ENCODE measurements at places on chromosomes 1 and 21.

- no peak for DNase-seq
These were observed 143.7 kb downstream of the ST6GALNAC5 start for GRCh38 chr1:77010937-77011336.

- no peak for DNase-seq
These were observed 125.3 kb upstream of the DNAH14 start for GRCh38 chr1:224804220-224804619.

GRCh38 chr1:197706601-197707000 is 68.7 kb downstream of the DENND1B start:
- no peak for DNase-seq

DNA sequence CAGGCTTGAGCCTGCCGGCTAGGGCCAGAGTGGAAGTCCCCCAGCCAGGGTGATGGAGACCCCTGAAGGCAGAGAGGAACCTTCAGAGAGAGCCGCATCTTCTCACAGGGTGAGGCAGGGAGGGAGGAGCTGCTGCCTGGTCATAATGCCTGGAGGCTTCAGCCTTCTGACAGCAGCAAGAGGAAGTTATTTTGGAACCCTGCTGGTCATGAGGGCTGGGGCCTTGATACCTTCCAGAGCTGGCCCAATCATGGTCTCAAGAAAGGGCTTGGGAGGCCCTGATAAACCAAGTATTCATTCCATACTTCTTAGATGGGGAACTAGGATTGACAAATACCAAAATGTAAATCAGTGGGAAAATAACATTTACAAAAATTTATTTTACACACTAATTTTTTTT is 26.6 kb upstream of the MPZL1 start:
- no peak for DNase-seq

DNA sequence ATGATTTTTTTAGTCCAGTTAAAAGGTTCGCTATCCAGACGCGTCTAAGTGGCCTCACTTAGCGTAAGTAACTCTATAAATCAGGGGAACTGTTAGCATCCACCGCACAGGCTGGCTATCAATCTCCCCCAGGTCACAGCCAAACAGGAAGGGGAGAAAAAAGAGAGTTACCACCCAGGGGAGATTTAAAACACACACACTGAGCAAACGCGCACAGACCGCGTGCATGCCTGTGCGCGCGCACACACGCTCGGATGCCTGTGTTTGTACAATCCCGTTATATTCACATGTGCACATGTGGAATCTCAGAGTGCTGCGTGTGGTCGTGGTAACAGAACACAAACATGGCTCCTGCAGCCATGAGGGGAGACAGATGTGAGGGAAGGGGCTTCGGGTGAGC is 125.4 kb downstream of the CASZ1 start:
- DNase-seq = no peak

- no peak for DNase-seq
These were observed 6.5 kb upstream of the IGSF3 start for GRCh38 chr1:116674011-116674531.

DNA sequence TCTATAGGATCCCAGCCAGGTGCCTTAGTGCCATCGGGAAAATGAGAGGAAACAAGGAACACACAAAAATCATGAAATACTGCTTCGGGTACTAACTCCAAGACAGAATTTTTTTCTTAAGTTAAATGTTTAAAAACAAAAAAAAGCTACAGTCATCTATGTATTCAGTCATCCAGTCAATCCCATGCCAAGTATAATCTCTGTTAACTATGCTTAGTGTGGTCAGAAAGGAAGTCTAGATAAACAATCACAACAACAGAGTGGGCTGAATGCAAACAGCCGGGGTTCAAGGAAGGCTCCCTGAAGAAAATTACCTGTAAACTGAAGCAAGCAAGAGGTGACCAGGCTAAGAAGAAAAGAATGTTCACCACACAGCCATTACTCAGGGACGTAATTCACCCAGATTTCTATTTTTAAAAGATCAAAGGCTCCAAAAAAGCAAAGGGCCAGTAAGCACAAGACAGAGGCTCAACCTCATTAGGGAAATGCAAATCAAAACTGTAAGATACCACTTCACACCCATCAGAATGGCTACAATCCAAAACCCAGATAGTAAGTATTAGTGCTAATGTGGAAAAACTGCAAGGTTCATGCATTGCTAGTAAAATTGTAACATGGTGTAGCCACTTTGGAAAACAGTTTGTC is 53.0 kb downstream of the RERE start:
- no peak for DNase-seq

- peak; percentile 62 for DNase-seq
These were observed 648 bp downstream of the S100PBP start for GRCh38 chr1:32817815-32818786.

DNA sequence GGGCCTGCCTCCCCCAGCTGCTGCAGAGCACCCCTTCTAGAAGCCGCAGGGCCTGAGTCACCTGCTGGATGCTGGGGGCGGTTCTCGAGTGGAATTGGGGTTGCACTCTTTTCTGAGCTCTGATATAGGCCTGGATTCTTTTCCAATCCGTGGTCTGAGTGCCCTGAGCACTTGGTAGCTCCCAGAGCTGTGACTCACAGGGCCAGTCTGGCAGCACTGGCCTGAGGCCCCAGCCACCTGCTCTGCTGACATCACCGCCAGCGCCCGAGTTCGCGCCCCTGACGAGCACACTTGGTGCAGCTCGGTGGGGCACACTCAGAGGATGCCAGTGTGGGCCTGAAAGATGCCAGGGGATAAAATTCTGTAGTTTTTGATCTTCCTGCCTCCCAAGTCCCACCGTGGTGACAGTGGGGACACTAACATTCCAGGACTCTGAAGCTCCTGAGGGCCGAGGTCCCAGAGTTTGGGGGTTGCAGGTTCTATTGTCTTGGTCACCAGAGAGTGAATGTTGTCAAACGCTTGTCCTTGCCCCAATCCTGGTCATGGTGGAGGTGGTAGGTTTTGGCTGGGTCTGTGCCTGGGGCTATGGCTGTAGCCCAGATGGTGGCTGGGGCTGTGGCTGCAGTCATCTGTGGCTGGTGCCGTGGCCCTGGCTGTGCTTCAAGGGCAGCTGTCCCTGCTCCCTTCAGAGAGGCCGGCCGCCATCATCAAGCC is 74.6 kb downstream of the OBSCN start:
- no peak for DNase-seq

- DNase-seq = no peak
These were observed 837 bp upstream of the USP21 start for GRCh38 chr1:161158316-161159010.

DNA sequence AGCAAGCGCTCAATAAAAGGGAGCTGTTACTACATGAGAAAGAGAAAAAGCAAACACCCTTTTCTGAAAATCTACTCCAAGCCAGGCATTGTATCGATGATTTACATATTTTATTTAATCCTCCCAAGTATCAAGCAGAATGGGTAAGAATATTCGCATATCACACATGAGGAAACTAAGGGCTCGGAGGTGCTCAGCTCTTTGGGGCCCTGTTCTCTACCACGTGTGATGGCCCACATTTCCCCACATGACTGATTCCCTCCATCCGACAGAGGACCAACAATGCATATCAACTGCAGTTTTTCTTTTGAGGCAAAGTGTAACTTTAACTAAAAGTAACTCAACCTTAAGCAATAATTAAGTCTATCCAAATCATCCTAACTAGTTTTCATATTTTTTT is 8.2 kb downstream of the ERI3 start:
- DNase-seq = no peak

GRCh38 chr1:156467906-156468305 is 32.7 kb downstream of the MEF2D start:
- no peak for DNase-seq

GRCh38 chr1:152479792-152480595 is 30.6 kb upstream of the LCE5A start:
- DNase-seq = peak; percentile 15

DNA sequence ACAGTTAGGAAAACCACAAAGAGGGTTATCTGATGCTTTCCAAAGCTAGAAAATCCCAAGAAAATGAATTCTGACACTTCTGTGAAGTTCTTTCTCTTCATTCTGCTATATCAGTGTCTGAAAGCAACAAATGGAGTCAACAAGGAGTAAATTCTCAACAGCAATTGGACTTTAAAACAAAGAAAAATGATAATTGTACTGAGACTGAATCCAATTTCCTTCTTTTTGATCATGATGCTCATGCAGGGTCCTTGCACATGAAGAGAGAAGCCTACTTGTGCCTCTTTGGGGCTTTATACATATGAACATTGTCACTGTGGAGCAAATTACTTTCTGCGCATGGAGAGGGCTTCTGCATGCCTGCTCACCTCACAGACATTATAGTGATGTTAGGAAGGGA is at the start of gene OR10J5:
OR10J5 (minus strand) TSS at position 101 of the 400 bp plus-strand sequence; CDS start at position 101, 0 bp downstream.
- no peak for DNase-seq

DNA sequence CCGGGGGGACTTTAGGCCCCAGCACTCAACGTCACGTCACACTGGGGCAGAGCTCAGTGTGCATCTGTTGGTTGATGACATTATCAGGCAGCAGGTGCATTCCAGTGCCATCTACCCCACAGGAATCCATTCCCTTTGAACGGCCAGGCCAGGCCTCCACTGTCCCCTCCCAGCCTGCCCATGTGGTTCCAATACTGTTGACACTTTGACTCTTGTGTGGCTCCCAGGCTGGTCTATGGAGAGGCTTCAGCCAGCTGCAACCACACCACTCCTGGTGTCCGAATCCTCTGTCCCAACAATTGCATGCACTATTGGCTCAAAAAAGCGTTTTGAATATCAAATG is 92.0 kb upstream of the SIM2 start:
- DNase-seq = no peak

DNA sequence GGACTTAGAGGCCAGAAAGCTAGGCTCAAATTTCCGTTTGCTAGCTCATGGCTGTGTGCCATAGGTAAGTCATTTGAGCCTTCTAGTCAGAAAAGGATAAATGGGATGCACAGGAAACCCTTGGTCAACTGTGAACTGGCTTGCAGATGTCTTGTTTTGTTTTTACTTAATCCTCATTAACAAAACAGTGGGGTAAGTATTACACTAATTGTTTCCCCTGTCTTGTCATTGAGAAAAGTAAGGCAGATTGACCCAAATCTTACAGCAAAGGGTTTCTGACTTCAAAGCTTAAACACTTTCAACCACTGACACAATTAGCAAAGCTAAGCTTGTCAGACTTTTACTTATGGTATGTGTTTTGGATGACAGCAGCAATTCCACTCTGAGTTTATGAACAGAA is 291.3 kb downstream of the NTNG1 start:
- no peak for DNase-seq

DNA sequence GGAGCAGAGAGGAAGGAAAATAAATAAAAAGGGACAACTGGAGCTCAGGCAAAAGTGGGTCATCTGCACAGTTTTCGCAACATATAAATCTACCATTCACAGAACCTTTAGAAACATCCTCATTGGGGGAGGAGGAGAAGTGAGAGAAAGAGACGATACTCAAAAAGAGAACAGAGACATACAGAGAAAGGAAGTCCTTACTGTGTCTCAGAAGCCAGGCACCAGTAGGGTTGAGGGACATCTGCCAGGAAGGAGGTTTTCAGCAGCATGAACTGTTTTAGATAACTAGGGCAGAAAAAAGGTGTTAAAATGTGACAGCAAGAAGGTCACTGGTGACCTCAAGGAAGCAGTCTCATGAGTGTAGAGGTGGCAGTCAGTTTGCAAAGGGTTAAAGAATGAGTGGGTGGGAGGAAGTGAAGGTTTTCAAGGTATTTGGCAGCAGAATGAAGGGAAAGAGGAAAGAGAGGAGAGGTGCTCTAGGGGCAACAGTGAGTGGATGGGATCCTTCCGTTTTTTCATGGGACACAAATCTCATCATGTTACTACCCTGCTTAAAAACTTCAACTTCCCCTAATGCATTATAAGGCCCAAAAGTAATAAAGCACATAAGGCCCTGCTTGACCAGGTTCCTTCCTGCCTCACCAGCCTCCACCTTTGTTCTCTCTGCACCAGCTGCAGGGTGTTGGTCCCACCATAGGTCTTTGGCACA is 9.5 kb downstream of the JAK1 start:
- no peak for DNase-seq

GRCh38 chr21:34074283-34075090 is 1.1 kb downstream of the MRPS6 start:
- DNase-seq = no peak

GRCh38 chr1:173039626-173040025 is 11.1 kb downstream of the TNFSF18 start:
- DNase-seq = no peak

DNA sequence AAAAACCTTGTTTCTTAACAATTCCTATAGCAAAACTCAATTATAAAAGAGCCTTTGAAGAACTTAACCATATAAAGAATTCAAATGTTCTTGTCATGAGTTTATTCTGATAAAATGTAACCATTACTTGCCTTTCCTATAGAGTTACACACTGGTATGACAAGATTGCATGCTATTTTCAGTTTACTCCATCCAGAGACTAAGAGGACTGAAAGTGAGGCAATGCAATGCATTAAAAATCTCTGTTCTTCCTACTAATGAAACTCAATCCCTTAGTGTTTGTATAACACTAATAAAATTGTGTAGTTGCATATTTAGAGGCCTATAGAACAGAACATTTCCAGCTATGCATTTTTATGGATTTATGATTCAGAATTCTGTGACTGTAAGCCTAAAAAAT is 88.1 kb downstream of the COP1 start:
- peak; percentile 32 for DNase-seq

GRCh38 chr1:245500546-245500945 is 345.8 kb downstream of the KIF26B start:
- DNase-seq = peak; percentile 27

DNA sequence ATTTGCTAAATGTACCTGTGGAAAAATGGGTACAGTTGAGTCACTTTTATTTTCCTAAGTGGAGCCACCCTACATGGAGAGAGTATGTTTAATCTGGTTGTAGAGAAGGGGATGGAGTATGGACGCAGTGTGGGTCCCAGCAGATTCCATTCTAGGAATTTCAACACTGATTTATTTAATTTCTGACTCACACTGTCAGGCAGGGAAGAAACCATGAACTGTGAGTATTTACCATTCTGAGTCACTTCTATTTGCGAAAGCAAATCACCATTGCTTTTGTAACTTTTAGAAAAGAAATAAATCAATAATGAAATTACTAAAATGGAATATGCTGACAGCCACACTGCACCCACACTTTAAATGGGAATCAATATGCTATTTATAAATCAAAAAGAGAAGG is 339.0 kb downstream of the DSCAM start:
- no peak for DNase-seq

DNA sequence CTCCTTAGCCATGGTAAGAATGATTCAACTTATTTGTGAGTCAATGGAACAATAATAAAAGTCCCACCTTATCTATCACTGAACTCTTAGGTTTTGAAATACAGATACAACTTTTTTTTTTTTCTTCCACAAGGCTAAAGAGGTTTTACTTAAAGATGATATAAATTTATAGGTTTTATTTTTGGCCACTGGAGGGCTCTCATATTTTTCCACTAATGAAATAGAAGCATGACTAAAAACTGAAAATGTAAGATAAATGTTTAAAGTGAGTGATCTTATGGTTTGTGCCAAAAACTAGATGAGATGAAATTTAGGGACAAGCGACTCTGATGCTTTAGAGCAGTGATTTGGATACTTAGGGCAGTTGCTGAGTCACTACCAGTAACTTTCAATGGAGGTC is 499.0 kb downstream of the NUF2 start:
- DNase-seq = no peak

All from LNCaP clone FGC (cell line).